ENCODE measurements at places on chromosomes 16 and 17.

- no peak for DNase-seq
Measured at GRCh38 chr16:72715267-72715666, 332.7 kb downstream of the ZFHX3 start.

GRCh38 chr16:49852279-49852678 lies 3.6 kb downstream of the ZNF423 start:
- no peak for DNase-seq

- DNase-seq = no peak
Measured at GRCh38 chr16:63830061-63830460, 1291.8 kb downstream of the CDH11 start.

DNA sequence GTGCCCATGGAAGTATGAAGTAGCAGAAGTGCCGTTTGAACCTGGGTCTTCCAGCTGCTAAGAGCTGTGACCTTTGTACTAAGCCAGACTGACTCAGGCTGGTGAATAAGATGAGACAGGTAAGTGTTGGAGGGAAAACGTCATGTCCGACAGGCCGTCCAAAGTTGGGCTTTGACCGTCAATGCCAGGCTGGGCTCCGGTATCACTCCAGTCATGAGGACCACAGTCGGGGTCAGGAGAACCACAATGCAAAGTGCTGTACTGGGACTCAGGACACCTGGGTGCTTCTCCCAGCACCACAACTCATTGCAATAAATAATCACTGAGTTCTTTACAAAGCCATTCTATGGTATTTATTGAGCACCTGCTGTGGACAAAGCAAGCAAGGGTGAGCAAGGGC lies 268.6 kb downstream of the HAPSTR1 start:
- DNase-seq = no peak

GRCh38 chr17:43877451-43878155 lies 29.7 kb downstream of the MPP2 start:
- no peak for DNase-seq

- DNase-seq = peak; percentile 44
Measured at GRCh38 chr17:28567604-28568003, 3.7 kb downstream of the PIGS start.

DNA sequence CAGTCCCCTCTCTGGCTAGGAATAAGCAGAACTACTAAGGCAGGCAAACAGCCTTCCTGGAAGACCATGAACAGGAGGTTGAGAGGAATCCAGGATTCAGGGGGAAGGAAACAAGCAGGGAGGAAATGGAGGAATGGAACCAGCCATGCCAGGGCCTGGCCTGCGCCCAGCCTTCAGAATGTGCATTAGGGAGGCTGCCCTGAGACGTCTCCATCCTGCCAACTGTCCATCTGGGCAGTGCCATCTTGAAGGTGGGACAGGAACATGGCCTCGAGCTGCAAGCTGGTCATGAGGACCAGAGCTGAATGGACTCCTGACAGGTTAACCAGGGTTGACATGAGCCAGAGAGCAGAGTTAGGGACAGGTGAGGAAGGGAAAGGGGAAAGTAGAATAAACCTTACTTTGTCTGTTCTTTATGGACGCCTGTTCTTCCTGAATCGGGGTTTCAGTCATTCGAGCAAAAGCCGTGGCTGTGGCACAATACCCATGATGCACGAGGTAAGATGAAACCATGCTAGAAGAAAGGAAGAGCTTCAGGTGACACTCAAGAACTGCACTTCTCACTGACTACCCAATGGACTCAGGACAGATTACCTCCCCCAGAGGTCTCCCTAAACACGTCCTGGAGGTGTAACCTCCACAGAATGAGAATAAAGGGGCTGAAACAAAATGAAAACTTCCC lies 12.1 kb upstream of the GFOD2 start:
- DNase-seq = no peak

DNA sequence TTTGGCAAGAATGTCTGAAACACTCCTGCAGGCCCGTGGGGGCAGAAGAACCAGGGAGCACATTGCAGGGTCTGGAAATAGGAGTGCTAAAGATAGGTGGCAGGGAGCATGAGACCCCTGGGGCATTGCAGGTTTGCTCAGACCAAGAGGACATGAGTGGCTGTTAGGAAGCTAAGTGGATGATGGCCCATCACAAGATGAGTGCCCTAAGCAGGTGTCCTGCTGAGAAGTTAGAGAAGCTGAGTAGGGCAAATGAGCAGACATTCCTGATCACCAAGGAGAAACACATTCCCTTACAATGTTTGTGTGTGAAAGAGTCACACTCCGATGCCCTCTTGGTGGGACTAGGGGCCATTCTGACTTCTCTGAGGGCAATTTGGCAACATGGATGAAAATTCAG lies 9.9 kb downstream of the MLYCD start:
- no peak for DNase-seq

DNA sequence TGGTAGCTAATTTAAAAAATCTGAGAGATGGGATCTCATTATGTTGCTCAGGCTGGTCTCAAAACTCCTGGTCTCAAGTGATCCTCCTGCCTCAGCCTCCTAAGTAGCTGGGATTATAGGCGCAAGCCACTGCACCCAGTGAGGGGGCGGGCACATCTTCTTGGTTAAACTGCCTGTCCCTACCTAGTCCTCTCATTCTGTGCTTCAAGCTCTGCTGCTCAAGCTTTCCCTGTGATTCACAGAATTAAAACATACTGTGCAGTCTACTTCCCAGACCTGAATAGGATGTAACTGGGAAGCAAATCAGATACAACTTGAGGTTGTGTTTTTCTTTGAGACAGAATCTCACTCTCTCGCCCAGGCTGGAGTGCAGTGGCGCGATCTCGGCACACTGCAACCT lies 2.3 kb downstream of the MRPL38 start:
- no peak for DNase-seq

- DNase-seq = no peak
Measured at GRCh38 chr17:15255713-15256454, 9.2 kb downstream of the PMP22 start.

DNA sequence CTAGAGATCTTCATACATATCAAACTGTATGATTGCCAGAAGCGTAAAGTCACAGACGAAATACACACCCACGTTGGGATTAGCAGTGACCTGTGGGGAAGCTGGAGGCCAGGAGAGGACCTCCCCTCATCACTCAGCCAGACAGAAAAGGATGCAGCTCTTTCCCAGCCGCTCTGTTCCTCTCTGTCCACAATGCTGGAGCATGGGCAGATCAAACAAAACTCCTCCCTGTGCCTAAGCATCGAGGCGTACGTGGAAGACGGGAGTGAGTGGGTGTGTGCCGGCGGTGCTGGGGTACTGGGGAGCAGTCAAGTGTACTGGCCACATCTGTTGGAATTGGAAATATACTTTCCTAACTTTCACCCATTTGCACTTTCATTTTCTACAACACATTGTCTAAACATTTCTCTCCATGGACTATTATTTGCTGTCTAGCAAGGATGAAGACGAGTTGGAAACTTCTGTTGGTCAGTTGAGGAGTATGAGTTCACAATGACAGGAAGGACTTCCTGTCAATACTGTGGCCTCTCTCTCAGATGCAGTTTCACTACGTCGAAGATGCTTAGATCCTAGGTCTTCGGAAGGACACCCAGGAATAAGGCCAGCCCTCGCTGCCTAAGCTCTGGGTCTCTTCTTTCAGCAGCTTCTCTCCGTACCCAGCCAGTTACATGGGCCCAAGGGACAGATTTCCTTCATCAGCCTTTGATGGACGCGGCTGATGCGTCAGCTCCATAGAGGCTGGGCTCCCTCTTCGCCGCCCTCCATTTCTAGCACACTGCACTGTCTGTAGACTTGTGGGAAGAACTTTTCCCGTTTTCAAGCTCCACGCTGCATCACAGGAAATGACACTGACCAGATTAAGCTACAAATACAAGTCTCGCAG lies 30.6 kb upstream of the ENDOV start:
- no peak for DNase-seq

GRCh38 chr17:58247511-58248363 lies 9.4 kb downstream of the LPO start:
- DNase-seq = no peak

DNA sequence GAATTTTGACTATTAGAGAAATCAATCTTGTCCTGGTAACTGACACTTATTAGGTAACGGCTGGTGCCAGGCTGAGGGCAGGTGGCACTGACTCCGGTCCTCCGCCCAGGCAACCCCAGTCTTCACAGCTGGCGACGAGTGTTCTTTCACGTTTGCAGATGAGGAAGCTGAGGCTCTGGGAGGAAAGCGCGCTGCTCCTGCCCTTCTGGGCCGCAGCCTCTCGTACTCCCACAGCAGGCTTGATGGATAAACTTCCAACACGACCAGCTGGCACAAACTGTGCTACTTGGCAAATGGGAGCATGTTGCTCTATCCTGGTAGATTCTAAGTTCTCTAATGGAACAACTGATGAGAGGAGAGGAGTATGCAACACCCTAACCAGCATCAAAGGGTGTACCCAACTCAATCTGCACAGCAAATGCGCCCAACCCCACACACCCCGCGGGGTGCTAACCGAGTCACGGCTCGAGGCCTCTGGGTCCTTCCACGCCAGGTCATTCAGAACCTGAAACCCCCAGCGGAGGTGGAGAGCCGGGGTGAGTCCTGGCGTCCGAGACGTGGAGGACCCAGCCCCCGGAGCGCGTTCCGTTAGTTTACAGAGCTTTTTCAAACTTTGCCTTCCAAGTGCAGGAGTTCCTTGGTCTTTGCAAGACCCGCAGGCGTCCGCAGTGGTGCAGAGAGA lies 477 bp upstream of the SLC47A1 start:
- no peak for DNase-seq

GRCh38 chr17:76716146-76716838 lies 5.5 kb upstream of the MXRA7 start:
- DNase-seq = peak; percentile 60

DNA sequence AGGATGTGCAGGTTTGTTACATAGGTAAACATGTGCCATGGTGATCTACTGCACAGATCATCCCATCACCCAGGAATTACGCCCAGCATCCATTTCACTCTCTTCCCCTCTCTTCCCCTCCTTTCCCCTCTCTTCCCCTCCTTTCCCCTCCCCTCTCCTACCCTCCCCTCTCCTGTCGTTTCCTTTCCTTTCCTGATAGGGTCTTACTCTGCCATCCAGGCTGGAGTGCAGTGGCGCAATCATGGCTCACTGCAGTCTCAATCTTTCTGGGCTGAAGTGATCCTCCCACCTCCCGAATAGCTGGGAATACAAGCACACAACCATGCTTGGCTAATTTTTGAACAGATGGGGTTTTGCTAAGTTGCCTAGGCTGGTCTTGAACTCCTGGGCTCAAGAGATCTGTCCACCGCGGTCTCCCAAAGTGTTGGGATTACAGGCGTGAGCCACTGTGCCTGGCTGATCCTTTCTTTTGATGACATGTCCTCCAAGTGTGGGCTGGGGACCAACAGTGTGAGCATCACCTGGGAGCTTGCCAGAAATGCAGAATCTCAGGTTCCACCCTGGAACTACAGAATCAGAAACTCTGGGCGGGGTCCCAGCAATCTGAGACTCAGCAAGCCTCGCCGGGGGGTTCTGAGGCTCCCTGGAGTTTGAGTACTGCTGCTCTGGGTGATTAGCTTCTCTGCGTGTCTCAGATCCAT lies 10.8 kb downstream of the ATP2C2 start:
- no peak for DNase-seq

DNA sequence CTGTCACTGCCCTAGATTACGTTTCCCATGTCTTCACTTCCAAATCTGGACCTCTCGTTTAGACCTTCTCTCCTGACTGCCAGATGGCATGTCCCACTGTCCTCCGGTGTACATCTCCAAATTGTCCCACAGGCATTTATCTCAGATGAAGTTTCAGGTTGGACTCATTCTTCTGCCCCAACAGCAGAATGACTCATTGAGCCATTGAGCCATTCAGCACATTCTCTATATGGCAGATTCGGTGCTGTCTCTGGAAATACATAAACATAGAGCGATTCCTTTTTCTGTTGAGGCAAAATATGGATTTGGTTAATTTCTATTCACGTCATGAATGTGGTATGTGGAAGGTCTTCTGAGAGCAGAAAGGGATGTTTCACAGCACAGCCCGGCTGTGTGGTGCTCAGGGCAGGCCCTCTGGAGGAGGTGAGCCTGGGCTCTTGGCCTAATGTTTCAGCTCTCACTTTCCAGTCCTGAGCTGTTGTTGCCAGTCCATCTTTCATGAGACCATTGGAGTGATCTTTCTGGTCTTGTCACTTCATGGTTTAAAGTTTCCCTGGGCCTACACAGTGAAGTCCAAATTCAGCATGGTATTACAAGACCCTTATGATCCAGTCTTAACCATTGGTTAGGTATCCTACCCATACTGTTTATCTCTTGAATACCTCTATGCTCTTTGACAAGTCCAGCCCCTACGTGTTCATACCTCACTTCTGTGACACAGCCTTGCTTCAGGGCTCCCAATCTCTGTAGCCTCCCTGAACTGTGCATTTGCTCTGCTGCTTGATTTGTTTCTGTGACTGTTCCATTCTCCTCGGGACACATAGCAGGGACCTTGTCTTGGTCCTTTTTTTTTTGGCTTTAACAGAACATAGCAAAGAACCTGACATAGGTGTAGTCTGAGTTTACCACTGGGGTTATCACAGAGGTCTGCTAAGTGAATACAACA lies 15.9 kb downstream of the HAPSTR1 start:
- no peak for DNase-seq

GRCh38 chr17:45320931-45321461 lies 4.2 kb upstream of the MAP3K14 start:
- peak; percentile 3 for DNase-seq

- DNase-seq = no peak
Measured at GRCh38 chr17:73121506-73121905, 29.0 kb upstream of the SLC39A11 start.

DNA sequence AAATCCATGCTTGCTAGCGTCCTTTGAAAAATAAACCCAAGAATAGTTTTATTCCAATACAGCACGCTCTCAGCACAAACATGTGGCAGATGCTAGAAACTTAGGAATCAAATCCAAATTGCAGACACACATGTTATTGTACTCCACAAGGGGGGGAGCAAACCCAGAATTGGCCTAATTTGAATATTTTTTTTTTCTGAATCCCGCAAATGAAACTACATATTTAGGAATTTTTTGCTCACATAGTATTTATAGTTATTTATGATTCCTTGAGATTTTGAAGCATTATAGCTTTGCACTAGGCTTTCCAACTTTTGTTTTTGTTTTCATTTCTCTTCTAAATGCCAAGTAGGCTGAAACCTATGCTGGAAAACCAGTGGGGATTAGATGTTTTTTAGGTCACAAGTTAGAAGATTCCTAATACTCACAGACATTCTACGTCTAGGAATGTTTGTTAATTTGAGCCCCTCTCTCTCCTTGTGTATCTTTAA lies 59.3 kb upstream of the CDH11 start:
- DNase-seq = no peak

DNA sequence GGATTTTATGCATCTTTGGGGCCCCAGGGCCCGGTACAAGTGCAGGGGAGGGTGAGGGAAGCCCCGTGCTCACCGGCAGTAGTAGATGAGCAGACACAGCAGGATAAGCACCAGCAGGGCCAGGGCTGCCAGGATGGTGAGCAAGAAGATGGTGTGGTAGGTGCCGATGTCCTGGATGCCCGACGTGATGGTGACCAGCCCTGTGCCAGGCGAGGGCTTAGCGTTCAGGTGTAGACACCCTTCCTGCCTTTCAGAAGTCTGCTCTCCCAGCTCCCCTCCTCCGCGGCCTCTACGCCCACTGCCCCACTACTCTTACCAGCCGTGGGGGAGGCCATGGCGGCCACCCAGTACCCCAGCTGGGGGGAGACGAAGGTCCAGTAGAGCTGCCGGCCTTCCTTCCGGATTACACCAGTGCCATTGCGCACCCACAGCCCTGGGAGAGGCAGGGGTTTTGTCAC lies 8.0 kb downstream of the FAM171A2 start:
- DNase-seq = no peak

- DNase-seq = no peak
Measured at GRCh38 chr16:48627148-48627547, 17.2 kb upstream of the N4BP1 start.

Data from pons (tissue), 1 donor.